ENCODE measurements at places on chromosomes 6 and 20.

DNA sequence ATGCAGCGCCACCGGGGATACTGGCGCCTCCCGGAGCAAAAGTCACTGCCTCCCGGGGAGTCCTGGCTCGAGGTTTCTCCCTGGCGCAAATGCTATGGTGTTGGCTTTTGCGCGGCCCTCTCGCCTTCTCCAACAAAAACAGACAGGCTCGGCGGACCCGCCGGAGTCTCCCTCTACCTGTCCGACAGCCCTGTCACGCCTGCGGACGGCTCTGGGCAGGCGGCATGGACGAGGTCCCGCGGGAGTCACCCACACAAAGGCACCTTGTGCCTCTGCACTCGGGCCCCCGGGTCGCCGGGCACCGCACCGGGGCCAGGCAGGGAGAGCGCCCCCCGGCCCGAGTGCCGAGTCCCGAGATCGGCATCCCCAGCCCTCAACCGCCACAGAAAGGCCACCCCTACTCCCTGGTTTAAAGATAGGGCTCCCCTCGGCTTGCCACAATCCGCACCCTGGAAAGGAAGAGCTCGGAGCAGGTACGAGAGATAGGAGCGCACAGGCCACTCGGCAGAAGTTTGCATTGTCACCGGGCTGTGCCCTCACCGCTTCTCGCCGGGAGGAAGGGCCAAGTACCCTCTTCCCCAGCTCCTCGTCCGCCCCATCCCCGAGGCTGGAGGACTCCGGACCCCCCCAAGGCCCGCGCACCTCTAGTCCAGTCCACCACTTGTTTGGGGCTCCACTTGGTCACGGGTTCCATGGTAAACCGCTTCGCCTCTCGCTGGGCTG is 903 bp downstream of the CNKSR3 start:
- peak; percentile 3 for DNase-seq

DNA sequence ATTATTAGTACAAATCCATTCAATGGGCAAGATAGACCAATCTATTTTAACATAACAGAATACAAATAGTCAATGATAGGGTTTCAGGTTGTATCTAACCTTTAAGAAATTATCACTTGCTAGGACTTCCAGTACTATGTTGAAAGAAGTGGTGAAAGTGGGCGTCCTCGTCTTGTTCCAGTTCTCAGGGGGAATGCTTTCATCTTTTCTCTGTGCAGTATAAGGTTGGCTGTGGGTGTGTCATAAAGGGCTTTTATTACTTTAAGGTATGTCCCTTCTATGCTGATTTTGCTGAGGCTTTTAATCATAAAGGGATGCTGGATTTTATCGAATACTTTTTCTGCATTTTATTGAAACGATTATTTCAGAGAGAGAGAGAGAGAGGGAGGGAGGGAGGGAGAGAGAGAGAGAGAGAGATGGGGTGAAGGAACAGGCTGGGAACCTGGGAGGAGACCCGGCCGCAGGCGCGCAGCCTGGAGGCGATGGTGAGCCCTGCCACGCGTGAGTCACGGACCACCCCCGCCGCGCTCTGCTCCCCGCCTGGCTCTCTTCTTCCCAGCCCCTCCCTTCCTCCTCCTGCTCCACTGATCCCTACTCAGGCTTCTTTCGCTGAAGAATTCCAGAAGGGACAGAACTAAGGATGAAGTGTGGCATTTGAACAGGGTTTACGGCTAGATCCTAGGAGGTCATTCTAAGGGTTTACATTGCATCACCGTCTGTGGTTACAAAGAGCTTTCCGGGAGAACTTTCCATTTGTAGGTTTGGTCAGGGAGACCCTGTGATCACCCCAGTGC is 45.5 kb upstream of the HLA-E start:
- DNase-seq = no peak

GRCh38 chr20:59808729-59809381 is 124.6 kb downstream of the SYCP2 start:
- DNase-seq = no peak

DNA sequence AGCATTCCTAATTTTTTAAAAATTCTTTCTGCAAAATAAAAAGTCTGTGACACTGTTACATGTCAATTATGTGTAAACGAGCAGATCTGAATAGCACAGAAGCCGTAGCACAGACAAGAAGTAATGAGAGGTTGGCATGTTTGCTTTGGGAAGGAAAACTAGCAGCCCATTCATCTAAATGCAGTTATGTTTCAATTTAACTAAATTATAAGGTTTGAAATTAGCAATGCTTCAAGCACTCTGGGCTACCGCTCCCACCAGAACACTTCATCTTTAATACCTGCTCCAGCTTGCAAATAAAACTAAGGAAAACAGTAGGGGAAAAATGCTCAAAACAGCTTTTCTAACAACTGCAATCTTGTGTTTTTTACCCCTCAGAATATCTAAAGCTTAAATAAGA is 73.9 kb downstream of the PTPRK start:
- DNase-seq = no peak

DNA sequence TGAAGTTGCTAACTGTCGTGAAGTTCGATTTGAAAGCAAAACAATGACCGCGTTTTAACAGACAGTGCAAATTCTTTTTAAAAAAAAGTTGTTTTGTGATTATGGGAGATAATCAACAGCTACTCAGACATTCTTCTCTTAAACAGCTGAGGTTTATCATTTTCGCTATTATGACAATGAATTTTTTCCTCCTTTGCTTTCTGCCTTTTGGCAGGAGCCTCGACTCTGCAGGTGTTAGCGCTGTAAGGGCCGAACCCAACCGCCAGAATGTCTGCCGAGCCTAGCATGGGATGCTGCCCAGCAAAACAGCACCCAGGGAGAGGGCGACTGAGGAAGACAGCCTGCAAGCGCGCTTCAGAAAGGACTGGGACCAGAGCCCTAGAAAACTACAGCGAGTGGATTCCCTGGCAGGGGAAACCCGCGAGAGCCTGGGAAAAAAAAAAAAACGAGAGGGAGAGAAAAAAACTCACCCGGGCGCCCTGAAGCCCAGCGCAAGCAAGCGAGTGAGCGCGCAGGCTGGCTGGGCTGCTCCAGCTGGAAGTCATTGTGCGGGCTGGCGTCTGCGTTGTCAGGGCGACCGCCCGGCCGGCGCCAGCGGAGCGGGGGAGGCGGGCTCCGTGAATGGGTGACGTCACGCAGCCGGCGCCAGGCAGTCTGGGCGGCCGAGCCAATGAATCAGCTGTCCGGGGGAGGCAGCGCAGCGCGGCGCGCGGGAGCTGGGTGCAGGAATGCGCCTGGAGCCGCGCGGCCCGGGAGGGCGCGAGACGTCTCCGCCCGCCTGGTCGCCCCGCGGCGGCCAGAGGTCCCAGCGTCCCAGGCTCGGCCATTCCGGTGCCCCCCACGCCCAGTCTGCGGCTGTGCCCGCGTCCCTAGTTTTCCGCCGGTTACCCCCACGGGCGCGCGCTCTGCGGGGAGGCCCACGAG is 32.7 kb upstream of the ID4 start:
- DNase-seq = no peak

DNA sequence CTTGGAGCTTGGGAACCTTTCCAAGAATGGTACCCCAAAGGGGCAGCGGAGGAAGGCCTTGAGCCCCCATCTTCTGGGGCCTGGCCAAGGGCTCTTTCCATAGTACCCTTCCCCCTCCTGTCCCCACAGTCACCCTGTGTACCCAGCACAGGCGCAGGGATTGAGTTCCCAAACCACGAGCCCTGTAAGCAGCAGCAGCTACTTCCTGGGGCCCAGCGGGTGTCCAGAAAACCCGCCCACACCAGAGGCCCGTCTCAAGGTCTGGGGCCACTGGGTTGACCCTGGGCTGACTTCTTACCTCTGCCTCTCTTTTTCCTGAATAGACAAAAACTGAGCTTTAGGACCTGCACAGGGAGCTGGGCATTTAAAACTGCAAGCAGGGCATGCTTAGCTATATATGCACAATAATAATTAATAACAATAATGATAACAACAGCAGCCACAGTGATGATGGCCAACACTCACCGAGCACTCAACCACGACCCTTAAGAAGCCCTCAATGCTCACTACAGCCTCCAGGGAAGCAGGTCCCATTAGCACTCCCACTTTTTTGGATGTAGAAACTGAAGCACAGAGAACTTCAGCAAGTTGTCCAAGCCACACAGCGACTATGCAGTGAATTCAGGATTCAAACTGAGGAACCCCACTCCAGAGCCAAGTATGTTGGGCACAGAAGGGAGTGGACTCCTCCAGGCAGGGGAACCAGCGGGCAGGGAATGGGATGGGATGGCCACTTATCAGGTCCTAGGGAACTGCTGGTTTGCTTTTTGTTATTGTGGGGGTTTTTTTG is 14.5 kb downstream of the NOL4L start:
- no peak for DNase-seq

GRCh38 chr6:55220961-55221360 is 46.6 kb downstream of the HCRTR2 start:
- no peak for DNase-seq

DNA sequence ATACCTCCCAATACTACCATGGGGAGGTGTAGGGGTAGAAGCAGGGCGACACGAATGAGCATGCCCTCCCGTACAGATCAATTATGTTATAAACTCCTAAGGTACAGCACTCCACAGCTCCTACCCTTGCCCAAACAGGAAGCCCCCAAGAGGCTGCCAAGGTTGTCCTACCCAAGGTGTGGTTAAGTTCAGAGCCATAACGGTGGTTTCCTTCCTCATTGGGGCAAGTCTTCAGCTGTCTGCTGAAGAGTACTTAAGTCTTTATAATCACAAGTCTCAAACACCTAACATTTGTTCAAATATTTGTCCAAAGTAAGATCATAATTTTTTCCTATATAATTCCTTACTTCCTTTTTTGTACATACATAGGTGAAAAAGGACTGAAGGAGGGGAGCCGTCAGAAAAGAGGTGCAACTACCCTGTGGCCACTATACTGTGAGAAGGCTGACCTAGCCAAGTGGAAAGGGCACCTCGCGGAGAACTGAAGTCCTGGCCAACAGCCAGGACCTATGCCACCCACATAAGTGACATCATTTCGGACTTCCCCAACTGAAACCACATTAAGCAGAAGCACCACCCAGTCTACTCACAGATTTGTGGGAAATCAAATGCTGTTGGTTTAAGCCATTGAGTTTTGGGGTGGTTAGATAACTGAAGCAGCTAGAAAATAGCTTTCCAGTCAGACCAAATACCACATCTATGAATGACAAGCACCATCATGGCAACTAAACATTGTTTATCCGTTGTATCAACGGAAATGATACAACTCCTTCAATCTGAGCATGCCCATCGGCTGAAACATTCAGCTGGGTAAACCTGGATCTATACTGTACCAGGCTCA is 2.9 kb upstream of the RAB22A start:
- DNase-seq = peak; percentile 56

GRCh38 chr6:17883665-17884497 is 103.6 kb downstream of the KIF13A start:
- no peak for DNase-seq

GRCh38 chr20:23646106-23646873 is 8.5 kb upstream of the CST3 start:
- DNase-seq = no peak

DNA sequence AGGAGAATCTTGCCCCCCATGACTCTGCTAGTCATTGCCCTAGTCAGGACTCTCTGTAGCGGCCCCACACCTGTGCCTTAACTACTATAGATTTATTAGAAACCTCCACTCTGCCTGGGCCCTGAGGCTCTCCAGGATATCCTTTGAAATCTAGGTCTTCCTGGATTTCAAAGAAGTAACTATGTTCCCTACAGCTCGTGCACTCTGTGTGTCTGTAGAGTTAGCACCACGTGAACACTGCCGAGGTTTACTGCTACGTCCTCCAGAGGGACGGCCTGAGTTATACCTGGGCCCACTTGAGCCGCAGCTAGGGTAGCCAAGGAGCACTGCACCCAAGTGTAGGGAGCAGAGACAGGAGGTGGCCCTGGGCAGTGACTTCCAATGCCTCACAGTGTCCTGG is 19.8 kb downstream of the GLP1R start:
- DNase-seq = no peak

DNA sequence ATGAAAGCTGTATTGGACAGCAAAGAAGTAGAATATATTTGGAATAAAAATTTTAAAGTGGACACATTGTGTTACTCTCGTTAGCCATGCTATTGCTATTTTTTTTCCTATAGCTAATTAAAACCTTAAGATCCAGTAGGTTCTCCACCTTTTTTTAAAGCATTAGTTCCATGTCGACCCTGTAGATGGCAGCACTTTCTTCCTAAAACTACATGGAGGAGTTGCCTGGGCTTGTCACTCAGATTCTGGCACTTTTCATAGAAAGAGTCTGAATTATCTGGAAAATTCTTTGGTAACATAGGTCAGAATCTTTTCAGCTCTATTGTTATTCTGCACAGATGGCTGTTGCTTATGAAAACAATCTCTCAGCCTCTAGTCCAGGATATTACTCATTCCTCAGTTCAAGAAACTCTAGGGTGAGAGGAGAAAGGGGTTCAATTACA is 42.0 kb upstream of the ESR1 start:
- no peak for DNase-seq

DNA sequence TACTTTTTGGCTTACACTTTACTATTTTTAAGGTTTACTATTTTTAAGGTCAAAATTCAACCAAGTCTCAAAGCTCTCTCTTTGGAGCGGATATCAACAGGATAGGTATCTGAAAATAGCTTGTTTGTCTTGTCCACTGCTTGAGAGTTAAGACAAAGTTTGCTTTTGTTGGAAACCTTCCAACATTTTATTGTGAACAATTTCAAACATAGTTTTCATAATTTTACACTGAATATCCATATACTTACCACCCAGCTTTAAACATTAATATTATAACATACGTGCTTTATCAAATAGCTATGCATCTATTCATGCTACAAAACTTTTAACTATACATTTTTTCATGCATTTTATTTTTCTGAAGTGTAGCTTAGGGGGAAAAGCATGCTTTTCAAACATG is 109.9 kb downstream of the FYN start:
- DNase-seq = no peak

DNA sequence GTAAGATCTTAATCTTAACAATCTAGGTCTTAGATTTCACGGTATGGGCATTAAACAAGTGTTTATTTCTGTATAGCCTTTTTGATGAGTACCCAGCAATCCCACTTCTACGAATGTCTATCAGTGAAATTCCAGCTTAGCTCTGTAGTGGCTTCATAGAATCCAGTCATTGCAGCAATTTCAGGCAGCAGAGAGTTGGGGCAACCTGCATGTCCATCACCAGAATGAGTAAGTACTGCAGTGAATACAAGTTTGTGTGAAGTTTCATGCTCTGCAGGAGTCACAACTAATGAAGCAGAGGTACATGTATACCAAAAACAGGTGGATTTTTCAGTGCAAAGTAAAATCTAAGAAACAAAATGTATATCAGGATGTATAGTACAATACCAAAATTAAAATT is 151.7 kb downstream of the OR2B2 start:
- no peak for DNase-seq

GRCh38 chr6:32589596-32590449 is at the start of gene HLA-DRB1:
Gene HLA-DRB1 (minus strand): TSS chr6:32589848. CDS start chr6:32589742, 106 bp downstream.
- no peak for DNase-seq
